Renal cortical epithelial cell (primary cell): ENCODE measurements at places on chromosomes 2 and 18.

DNA sequence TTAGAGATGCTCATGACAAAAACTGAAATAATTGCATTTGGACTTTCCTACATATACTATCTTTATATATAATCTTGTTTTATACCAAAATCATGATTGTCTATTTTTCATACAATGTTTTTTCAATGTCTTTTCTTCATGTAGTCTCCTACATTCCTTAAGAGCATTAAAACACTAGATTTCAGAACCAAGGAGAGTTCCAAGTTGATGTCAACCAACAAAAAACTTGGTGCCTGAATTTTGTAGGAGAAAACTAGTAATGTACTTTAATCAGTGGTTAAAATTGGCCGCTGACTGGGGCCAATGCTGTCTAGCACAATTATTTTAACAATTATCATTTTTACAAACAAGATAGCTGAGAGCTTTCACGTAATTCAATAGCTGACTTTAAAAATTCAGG is 678.8 kb downstream of the DCC start:
- peak; percentile 16 for DNase-seq

- no peak for DNase-seq
Measured at GRCh38 chr2:216879727-216880508, 20.1 kb upstream of the TNP1 start.

DNA sequence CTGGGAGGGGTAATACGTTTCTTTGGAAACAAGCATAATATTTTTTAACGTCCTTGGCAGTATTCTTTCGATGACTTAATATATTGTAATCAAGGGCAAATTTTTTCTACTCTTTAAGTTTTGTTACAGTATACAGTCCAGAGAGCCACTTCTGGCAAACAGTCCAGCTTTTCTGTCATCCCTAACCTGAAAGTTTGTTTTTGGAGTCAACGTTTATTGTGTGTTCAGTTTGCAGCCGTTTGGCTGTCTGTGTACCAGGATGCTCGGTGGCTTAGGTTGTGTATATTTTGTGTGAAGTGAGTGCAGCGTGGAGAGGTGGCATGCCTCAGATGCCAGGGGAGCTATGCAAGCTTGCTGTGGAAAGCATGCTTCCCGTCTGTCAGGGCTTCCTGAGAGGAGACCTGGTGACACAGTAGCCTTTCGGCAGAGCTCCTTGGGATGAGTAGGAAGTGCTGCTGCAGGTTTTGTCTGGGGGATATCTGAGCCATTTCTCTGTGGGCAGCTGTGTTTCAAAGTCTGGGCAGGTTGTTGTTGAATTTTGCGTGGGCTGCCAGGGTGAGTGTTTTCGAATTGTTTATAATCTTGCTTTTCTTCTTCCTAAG is 14.7 kb downstream of the MAP3K20 start:
- DNase-seq = peak; percentile 48

GRCh38 chr2:212254339-212254738 is 284.3 kb downstream of the ERBB4 start:
- peak; percentile 87 for DNase-seq

GRCh38 chr2:189521699-189522434 is 58.7 kb downstream of the SLC40A1 start:
- no peak for DNase-seq

GRCh38 chr2:101063352-101064124 is 61.4 kb downstream of the RPL31 start:
- DNase-seq = peak; percentile 79

DNA sequence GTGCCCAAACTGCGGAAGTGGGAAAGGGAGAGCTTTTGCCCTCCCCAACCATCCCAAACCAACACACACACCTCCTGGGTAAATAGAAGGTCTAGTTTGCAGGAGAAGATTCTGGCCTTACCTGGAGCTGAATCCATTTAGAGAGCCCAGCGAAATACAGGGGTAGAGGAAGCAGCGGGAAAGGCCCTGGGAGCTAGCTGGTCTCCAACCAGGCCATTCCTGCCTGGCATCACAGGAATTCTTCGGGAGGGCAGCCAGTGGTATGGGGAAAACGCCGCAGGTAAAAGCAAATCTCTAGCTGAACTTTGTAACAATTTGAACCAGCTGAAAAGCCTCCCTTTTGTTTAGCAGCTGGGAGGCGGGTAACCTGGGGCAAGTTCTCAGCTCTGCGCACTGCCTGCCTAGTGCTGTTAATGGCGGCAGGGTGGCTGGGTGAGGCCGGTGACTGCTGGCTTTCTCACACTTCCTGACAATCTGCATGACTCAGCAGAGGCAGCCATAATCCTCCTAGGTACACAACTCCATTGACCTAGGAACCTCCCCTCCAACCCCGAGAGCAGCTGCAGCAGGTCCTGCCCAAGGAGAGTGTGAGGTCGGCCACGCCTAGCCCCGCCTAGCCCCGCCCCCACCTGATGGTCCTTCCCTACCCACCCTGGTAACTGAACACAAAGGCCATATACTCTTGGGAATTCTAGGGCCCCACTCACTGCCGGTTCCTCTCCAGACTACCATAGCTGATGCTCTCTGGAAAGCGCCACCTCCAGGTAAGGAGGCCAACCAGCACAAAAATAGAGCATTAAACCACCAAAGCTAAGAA is 483.8 kb upstream of the REG3G start:
- DNase-seq = no peak

GRCh38 chr2:15557887-15558311 is 3.2 kb downstream of the NBAS start:
- no peak for DNase-seq

DNA sequence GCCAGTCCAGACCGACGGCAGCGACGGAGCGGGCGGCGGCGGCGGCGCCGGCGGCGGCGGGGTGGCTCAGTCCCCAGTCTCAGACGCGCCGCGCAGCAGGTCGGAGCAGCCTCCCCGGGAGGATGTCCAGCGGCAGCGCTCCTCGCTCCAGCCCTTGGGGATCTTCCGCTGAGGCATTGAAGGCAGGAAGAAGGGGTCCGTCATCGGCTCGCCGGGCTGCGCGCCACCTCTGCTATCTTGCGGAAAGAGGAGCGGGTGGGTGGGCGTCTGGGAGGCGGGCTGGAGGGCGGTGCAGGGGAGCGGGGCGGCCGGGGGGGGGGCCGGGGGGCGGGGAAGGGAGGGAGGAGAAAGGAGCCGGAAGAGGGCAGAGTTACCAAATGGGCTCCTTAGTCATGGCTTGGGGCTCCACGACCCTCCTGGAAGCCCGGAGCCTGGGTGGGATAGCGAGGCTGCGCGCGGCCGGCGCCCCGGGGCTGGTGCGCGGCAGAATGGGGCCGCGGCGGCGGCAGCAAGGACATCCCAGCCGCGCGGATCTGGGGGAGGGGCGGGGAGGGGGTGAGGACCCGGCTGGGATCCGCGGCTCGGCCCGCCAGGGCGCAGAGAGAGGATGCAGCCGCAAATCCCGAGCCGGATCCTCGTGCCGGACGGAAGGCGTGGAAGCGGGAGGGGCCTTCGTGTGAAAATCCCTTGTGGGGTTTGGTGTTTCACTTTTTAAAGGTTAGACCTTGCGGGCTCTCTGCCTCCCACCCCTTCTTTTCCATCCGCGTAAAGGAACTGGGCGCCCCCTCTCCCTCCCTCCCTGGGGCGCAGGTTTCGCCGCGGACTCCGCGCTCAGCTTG is at the start of gene NETO1:
Gene NETO1 (minus strand): TSS at position 242 of the 839 bp plus-strand sequence. CDS start 696 bp downstream, outside the sequence.
- no peak for DNase-seq

DNA sequence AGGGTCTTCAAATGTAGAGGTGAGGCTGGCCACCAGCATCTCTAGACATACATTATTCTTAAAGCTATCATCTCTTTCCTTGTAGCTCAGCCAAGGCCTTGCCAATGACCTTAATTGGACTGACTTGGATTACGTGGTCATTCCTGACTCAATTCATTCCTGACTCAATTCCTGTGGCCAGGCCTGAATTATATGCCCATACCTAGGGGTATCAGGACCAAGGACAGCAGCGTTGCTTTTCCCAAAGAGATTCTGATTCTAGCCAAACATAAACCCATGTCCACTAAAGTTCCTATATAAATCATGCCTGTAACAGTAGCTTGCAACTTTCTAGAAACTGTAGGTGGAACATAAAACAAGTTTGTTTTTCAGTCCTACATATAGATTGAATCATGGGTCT is 231.7 kb downstream of the ARL6IP6 start:
- DNase-seq = peak; percentile 6

DNA sequence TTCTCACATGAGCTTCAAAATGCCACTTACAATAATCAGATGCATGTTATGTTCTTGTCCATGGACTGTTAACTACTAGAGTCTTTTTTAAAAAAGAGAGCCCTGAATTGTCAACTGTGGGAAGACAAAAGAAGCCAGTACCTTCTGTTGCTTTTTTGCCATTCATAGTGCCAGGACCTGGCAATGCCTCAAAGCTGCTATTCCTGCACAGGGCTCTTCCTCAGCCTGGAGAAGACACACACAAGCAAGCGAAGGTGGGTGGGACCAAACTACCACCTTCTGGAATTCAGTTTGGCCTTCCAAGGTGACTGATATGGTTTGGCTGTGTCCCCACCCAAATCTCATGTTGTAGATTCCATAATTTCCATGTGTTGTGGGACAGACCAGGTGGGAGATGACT is 160.6 kb downstream of the AFF3 start:
- DNase-seq = no peak

DNA sequence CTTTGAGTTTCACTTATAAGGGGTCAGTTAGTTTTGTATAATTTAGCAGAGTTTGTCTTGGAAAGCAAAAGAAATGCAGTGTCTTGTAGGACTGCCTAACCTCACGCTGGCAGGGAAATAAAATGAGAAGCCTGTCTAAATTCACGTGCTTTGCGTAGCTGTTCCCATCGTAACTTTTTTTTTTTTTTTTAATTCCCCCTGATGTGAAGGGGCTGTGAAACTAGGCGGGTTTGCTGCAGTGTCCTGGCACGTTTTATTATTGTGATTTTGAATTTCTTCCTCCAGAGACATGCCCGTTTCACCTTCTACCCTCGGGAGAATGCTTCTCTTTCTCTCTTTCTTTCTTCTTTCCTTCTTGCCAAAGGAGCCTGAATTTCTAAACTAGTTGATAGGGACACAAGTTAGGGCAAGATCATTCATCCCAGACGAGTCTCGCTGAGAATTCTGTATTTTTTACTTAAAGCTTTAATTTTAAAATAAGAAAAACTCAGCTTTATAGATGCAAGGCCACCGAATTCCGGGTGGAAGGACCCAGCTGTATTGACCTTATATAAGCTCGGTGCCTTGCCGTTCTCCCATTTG is 2.3 kb downstream of the MEIS1 start:
- DNase-seq = no peak

DNA sequence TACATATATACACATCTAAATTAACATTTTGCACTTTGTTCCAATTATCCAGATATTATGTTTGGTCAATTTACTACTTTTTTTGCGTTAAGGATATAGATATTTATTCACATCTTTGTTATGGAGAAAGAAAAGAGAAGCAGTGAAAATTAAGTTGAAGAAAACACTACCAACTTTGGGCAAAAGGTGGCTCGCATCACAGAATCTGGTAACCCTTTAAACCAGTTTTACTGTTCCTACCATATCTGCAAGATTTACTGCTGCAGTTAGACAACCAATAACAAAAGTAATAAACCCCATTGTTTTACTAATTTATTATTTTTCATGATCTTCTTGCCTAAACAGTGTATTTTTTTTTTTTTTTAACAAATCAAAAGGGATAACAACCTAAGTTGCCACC is 53.6 kb downstream of the SMAD2 start:
- no peak for DNase-seq

DNA sequence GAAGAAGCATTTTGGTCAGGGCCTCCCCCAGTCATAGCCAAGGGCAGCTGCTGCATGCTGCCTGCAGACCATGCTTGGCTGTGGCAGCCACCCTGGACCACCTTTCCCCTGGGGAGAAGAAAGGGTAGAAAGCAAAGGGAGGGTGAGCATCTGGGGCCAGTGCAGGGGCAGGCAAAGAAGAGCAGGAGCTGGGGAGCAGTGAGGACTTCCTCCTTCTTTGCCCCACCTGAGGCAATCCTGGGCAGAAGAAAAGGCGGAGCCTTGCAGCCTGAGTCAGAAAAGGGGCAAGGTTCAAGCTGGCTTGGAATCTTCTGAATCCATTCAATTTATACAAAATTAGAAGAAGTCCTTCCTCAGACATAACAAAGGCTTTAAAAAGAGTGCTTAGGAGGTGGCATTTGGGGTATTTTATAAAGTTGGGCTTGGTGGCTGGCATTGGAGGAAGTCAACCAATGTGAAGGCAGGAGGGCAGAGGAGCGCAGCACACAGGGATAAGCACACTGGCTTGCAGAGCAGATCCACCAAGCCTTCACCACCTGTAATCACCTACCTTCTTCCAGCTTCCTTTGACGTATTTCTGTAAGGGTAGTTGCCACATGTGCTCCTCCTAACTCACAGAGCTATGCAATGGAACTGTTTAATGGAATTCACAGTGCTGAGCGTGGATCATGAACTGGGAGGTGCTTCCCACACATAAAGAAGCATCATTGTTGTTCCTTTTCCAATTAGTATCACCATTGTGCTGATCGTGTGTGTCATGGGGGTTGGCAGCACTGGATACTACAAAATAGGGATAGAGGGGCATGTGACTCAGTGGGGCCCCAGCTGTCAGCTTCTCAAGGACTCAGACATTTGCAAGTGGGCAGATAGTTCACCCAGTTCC is 154.4 kb upstream of the EPAS1 start:
- peak; percentile 50 for DNase-seq

GRCh38 chr2:175976391-175977157 is 25.5 kb downstream of the LNPK start:
- peak; percentile 63 for DNase-seq

DNA sequence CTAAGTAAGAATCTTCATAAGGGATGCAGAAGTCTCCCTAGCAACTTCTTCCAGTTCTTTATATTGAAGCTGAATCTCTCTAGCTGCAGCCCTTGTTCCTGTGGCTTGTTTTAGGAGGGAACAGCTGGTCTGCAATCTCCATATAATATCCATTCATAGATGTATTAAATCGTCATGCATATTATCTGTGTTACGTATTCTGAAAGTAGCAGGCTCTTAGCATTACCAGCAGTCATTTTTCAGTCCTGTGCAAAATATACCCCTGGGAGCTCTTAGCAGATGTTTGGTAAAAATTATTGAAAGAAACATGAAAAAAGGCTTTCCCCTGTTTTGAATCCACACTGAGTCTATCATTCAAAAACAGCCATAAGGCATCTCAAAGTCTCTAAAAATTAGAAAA is 385.3 kb downstream of the IRS1 start:
- no peak for DNase-seq

DNA sequence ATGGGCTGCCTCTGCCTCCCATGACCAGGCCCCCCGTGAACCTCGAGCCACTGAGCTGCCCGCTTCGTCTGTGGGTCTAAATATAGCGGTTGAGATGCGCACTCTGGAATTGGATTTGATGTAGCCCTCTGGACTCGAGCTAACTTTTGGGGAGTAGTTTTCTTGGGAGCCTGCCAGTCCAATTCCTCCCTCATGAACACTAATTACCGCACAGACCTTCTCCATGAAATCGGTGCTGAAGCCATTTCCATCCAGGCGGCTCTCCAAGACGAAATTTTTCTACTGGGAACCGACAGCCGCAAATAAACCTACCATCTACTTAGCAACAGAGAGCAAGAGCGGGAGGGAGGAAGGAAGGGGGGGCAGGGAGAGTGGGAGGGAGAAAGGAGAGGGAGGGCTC is 63.6 kb downstream of the CELF4 start:
- no peak for DNase-seq

- peak; percentile 15 for DNase-seq
Measured at GRCh38 chr2:236968101-236968879, 117.4 kb upstream of the COPS8 start.

GRCh38 chr18:2914185-2914880 is 67.5 kb downstream of the EMILIN2 start:
- DNase-seq = no peak
